ENCODE measurements at places on chromosomes 5 and 9. TPM values are rescaled to one million over a fixed set of nuclear protein-coding genes. Genes with fewer than 3 reads are reported as not detected.

The ANKRD33B gene
- 2.5 TPM for total RNA-seq

The NDUFA8 gene
- total RNA-seq = 47.9 TPM

The PTCD2 gene
- 10.1 TPM for total RNA-seq

The TLE4 gene
- 13.1 TPM for total RNA-seq

The NEUROG1 gene
- total RNA-seq = not detected

The SPINK6 gene
- not detected for total RNA-seq

The IFNK gene
- total RNA-seq = not detected

The WDR36 gene
- total RNA-seq = 40.3 TPM

The SV2C gene
- not detected for total RNA-seq

The PCDHGB1 gene
- total RNA-seq = not detected

The SPINK4 gene
- total RNA-seq = not detected

The SHC3 gene
- total RNA-seq = not detected

The NSG2 gene
- not detected for total RNA-seq

The RANBP3L gene
- not detected for total RNA-seq

Data from activated naive CD4-positive, alpha-beta T cell treated with anti-CD3 and anti-CD28 coated beads for 36 hours (primary cell).